ENCODE measurements at places on chromosomes 1 and 21.

- DNase-seq, result no peak
Observed at GRCh38 chr1:230426246-230427093, at the start of gene PGBD5. Gene PGBD5, minus strand, starts transcription at chr1:230426332. Its CDS starts 404 bp downstream, at chr1:230425928.

DNA sequence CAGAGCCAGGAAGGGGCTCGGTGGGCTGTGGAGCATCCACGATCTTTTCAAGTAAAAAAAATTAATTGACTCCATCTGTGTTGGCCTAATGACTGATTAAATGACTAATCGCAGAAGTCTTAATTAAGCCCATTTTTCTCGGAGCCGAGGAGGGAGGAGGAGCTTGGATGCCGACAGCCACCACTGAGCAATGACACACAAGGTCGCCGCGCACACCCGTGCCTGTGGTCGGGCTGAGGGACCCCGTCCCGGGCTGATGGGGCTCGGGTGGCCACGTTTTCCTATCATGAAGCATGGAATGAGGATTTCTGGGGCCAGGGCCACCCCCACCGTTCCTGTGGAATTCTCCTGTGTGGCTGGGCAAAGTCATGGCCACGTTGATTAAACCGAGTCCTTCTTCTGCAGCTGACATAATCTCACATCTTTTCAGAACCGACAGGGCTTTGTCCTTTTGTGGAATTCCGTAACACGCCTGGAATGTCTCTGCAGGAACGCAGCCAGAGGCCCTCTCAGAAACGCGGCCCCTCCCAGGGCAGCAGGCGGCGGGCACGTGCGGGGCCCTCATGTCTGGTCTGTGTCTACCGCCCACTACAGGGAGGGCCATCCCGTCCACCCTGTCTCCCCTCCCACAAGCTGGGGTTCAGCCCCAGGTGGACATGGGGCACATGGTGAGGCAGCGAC, 60.7 kb downstream of the MORN1 start:
- peak; percentile 87 for DNase-seq

DNA sequence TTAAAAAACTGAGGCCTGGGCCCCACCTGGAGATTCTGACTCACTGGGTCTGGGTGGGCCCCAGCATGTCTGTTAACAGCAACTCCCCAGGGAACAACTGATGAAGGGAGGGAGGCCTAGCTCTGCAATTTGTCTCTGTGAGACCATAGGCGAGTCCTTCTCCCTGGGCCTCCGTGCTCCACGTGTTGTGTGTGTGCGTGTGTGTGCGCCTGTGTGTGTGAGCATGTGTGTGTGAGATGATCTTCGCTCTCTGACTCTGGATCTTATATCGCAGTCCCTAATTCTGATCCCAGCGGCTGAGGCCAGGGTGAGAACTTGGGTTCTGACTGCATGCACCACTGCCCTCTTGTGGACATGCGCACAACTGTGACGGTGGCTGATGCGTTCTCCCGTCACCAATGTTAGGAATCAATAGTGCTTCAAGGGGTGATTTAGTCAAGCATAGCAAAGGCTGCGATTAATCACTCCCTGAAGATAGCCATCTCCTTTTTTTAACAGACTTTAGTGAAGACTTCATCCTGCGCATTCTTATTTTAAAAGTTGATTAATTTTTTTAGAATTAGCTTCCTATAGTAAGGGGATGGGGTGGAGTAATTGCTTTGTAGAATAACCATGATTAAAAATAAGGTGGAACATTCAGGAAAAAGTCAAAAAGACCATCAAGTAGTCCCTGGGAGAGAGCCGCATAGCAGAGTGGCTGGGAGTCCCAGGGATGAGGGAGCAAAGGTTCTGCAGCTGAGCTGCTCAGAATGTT, 62.4 kb upstream of the USP24 start:
- DNase-seq, result peak; percentile 38

GRCh38 chr1:172429331-172430127, 9.0 kb downstream of the C1orf105 start:
- peak; percentile 46 for DNase-seq

GRCh38 chr1:154689083-154689482, 81.1 kb upstream of the ADAR start:
- no peak for DNase-seq

- DNase-seq, result no peak
Observed at GRCh38 chr21:44294391-44295162, 5.3 kb upstream of the PFKL start.

DNA sequence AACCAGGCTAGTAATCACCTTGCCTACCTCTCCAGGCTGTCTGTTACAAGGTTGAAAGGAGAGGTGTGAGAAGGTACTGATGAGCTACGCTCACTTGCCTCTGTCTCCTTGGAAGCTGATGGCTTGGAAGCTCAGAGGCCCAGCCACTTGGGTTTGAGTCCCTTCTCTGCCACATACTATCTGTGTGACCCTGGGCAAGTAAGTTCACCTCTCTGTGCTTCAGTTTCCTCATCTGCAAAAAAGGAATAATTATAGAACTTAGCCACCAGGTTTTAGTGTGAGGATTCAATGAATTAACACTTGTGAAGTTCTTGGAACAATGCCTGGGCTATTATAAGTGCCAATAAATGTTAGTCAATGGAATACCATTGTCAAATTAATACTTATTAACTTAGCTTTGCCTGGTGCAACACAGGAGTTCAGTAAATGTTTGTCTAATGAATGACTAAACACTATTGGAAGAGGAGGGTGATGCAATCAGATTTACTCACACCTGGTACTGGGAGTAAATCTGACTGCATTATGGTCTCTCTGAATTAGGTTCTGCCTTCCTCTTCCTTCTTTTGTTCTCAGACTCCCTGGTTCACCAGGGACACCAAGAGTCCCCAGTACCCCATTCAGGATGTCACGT, 55.5 kb downstream of the TRABD2B start:
- no peak for DNase-seq

DNA sequence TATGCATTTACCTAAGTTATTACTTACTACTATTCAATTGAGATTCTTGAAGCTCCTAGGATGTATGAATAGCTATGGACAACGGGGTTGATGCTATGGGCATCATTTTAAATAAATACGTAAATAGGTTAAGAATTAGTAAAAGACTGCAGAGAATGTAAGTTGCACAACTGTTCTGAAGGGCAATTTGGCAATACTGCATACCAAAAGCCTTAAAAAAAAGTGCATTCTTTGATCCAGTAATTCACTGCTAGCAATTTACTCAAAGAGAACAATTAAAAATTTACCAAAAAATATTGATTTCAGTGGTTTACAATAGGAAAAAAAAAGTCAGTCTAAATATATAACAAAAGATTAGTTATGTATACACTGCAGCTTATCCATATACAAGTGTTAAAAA, 3.5 kb downstream of the ARPC5 start:
- DNase-seq, result no peak

DNA sequence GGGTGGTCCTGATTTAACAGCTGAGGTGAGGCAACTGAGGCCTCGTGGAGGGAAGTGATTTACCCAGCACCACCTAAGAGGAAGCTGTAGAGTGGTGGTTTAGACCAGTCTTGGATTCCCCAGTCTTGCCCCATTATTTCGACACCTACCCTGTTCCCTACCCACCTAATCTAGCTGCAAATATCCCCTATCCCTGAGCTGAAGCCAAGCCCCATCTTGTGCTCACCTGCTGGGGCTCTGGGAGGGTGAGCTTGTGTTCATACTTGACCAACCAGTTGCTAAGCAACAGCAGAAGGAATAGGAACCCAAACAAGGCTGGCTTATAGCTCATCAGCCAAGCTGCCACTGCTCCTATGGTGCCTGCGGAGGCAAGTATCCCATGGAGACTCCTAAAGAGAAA, 2.0 kb downstream of the TEX46 start:
- no peak for DNase-seq

GRCh38 chr1:101314244-101314643, 77.4 kb downstream of the S1PR1 start:
- DNase-seq, result no peak

- DNase-seq, result no peak
Observed at GRCh38 chr1:172758259-172758658, 99.4 kb downstream of the FASLG start.

Data from fibroblast of skin of left biceps (primary cell).